ENCODE measurements at places on chromosomes 4 and X.

- DNase-seq = no peak
These were observed 8.6 kb downstream of the LCORL start for GRCh38 chr4:18012807-18013462.

DNA sequence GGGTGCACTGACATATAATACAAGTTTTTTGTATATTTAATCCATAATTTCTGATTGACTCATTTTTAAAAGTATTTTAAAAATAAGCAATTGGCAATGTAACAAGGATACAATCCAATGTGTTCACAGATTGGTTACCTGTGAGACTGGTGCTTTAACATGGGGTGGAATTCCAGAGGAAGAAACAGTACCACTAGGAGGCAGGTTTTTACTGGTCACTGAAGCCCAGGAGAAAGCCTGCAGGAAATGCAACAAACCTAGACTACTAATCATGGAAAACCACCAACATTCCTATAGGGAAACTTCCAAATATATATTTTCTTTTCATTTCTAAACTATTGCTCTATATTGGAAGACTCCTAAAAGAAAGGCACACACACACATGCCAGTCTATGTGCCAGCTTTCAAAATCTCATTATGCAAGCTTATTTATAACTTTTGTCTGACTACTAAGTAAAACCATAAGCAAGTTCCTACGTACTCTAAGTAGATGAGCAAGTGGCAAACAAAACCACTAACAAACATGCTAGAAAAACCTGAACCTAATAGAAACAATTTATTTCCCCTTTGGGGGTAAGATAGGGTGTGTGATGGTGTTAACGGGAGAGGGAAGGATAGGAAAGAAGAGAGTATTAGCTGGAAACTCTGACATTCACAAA, 19.2 kb downstream of the G3BP2 start:
- peak; percentile 50 for DNase-seq

GRCh38 chrX:109294097-109294814, 187.6 kb downstream of the GUCY2F start:
- DNase-seq = peak; percentile 6

DNA sequence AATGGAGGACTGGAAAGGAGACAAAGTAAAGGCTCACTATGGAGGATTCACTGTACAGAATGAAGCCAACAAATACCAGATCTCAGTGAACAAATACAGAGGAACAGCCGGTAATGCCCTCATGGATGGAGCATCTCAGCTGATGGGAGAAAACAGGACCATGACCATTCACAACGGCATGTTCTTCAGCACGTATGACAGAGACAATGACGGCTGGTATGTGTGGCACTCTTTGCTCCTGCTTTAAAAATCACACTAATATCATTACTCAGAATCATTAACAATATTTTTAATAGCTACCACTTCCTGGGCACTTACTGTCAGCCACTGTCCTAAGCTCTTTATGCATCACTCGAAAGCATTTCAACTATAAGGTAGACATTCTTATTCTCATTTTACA, 6.8 kb downstream of the FGB start:
- DNase-seq = no peak

DNA sequence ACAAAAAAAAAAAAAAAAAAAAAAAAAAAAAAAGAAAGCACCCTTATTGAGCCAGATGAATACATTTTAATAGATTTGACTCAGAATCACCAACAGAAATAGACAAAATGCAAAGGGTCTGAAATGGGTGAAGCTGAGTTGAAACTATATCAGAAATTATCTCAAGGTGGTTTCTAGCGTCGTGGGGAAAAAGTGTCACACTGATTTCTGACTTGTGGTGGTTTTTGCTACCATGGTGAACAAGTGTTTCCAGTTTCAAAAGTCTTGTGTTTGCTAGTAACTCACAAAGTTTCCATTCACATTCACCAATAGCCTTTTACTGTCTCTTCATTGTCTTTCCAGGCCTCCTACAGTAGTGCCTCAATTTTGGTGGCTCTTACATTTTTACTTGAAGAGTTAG, 135.5 kb downstream of the ARHGAP24 start:
- DNase-seq = no peak

- DNase-seq = no peak
These were observed 434.3 kb downstream of the PDGFC start for GRCh38 chr4:156537286-156537685.

DNA sequence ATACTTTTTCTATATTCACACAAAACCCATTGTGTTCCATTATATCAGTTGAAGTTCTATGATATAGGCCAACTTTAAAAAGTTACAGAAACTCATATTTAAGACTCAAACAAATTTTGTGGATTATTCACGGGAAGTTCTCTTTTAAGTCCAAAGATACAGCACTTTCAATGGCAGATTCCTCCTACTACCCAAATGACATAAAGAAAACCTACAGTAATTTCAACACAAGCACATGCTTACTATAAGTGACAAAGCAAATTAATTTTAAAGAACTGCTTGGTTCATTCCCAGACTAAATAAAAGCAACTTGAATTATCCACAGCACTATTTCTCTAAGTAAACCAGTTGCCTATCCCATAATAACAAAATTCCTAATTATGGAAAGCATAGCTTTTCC, 4.1 kb downstream of the PPA2 start:
- DNase-seq = no peak

DNA sequence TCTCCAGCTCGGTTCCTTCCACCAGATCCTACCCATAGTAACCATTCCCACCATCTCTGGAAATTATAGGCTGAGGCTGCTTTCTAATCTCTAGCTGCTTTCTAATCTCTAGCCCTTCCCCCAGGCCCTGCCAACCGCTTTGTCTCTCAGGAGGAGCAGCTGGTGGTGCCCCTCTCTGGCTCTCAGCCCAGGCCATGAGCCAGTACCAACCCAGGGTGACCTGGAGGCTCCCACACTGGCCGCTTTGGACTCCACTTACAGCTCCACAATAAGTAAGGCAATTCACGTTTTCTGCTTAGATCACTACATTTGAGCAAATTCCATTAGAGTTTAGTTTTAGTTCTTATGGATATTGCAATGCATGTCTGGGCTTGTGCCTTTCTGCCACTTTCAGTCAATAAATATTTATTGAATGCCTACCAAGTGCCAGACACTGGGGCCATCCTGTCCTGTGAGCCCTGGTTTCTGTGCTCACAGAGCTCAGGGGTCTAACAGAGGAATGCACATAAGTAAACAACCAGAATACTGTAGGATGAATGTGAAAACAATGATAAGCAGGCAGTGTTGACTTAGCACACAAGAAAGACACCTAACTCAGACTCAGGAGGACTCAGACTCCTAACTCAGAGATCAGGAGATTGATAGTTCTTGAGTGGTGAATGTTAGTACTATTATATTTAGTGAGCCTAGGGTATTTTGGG, 38.9 kb downstream of the SMC1A start:
- DNase-seq = no peak

DNA sequence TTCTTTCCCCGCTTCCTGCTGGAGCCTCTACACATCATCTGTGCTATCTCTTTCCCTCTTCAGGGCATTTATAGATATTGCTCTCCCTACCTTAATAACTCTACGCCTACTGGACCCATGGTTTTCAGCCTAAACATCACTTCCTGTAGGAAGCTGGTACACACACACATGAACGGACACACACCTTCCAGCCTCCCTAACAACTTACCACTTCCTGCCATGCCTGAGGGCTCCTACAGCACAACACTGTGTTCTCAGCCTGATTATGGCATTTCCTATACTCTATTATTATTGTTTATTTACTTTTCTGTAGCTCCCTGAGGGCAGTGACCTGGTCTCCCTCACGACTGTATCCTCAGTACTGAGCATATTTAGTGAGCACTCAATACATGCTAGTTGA, 163.6 kb upstream of the MAP3K15 start:
- DNase-seq = no peak

GRCh38 chrX:53674581-53674980, 11.9 kb downstream of the HUWE1 start:
- DNase-seq = no peak

DNA sequence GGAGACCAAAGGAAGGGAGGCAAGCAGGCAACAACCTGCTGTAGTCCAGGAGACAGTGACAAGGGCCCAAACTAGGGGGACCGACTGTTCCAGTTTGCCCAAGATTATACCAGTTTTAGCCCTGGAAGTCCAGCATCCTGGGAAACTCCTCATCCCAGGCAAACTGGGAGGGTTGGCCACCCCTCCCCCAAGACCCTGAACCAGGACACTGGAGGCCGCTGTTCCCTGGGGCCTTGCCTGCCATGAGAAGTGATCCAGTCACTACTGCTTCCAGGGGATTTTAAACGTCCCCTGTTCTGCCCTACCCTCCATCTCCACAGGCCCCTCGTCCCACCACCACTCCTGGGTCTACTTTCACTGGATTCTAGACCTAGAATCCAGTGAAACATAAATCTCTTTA, 4.3 kb upstream of the DGAT2L6 start:
- no peak for DNase-seq

- DNase-seq = no peak
These were observed 43.4 kb downstream of the MOB1B start for GRCh38 chr4:70945452-70946055.

GRCh38 chr4:86247906-86248305, 111.9 kb downstream of the MAPK10 start:
- no peak for DNase-seq

GRCh38 chr4:143726714-143727113, 26.2 kb upstream of the FREM3 start:
- no peak for DNase-seq

DNA sequence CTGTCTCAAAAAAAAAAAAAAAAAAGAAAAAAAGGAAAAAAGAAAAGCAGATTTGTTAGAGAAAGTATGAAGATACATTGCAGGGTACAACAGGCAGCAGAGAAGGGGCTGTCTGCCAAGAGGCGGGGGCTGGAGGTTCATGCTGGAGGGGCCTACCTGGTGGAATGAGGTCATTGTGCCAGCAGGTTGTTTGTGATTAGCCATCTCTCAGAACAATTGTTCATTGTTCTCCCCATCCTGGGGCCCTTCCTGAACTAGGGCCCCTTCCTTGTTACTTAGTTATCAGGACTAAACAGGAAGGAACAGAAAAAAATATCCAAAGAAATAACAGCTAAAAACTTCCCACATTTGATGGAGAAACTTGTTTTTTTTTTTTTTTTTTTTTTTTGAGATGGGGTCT, 14.0 kb upstream of the GPKOW start:
- DNase-seq = no peak

GRCh38 chr4:8507196-8507570, 66.6 kb downstream of the TRMT44 start:
- DNase-seq = peak; percentile 63

DNA sequence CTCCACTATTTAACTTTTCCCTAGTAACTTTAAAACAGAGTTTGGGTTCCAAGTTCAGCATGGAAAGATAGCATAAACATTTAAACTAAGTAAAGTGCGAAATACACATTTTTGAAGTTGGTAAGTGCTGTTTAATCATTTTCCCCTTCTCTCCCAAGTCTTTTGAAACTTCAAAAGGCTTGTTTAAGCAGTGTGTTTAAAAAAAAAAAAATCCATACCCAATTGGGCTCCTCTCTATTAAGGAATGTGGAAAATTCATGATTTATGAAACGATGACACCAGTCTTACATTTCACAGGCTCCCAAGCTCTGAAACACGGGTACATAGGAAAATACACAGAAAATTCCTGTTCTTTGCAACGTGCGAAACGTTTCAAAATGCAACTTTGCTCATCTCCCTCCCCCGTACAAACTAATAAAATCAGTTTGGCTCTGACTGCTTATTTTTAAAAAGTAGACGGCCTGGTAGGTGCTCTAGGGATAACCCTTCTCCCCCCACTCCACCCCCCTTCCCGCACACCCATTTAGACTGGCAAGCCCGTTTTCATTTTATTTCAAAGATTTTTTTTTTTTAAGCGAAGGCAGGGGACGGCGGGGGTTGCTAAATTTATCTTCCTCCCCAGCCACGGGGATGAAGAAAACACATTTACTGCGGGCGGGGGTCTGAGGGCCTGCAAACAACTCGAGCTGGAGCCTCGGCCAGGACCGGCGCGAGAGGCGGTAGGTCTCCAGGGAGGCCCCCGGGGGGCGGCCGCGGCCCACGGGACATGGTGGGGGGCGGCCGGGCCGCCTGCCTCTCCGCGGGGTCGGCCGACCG, 786 bp upstream of the ZFX start:
- peak; percentile 77 for DNase-seq

DNA sequence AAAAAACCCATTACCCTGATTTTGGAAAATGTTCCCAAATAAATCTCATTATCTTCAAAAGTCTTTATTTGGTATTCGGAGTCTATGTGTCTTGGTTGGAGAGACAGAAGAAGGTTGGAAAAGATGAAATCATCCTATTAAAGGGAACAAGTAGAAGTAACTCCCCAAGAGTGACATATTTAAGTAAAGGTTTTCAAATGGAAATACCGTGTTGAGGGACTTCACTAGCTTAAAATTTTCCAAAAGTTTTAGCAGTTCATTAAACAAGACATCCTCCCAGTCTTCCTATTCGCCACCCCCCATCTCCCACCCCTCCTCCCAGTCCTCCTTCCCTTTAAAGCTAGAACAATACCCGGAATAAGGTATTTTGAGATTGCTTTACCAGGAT, 62.7 kb upstream of the CCDC160 start:
- DNase-seq = no peak

GRCh38 chr4:176534566-176534965, 214.8 kb downstream of the SPCS3 start:
- DNase-seq = peak; percentile 73

DNA sequence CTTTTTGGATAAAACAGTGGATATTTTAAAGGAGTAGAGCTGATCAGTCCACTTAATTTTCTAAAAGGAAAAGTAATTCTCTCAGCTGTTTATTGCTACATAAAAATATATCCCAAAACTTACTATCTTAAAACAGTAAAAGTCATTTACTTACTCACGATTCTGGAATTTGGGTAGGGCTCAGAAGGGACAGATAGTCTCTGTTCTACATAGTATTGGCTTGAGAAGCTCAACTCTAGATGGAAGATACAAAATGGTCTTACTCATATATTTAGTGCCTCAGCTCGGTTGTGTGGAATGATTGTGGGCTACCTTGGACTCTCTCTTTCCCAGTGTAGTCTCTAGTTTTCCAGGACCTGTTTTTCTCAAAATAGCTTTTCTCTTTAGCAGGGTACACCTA, 691.5 kb upstream of the POU3F4 start:
- DNase-seq = no peak

- DNase-seq = no peak
These were observed 60.2 kb downstream of the CHRNA9 start for GRCh38 chr4:40395166-40395900.

- peak; percentile 59 for DNase-seq
These were observed at the start of gene APLN for GRCh38 chrX:129654652-129655546. Gene APLN, minus strand, starts transcription at chrX:129654956. Its CDS starts 326 bp downstream, at chrX:129654630.

DNA sequence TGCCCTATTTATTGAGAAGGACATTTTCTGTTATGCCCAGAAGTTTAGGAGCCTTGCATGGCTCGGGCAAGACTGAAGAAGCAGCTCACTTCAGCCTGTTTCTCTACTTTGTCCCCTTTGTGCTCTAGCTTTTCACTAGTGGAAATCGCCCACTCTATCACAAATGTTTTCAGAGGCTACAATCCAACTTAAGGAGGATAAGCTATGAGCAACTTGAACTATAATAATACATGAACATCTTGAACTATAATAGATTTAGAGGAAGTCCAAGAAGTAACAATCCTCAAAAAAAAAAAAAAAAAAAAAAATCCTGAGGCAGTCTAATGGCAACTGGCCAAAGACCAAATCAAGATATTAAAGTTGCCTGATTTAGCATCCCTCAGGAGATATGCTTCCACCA, 452.3 kb downstream of the IL1RAPL1 start:
- DNase-seq = no peak
